ENCODE measurements at places on chromosomes 7 and 10.

DNA sequence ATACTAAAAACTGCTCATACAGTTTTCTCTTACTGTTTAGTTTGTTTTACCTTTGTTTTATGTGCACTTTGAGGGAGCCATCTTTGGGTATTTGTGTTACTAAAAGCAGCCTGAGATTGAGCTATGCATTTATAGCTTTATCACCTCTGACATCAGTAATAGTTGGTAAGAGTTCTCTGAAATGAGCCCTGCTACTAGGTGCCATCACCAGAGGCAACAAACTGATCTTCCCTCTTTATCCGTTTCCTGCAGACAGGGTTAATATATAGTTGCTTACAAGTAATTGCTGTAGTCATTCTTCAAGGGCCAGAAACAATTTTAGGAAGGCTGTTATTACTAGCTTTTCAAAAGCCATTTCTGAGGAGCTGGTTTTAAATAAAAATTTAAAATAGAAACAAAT is 49.1 kb downstream of the KIF20B start:
- DNase-seq: no peak

- no peak for DNase-seq
These were observed 145.1 kb downstream of the PLXDC2 start for GRCh38 chr10:19961076-19962053.

DNA sequence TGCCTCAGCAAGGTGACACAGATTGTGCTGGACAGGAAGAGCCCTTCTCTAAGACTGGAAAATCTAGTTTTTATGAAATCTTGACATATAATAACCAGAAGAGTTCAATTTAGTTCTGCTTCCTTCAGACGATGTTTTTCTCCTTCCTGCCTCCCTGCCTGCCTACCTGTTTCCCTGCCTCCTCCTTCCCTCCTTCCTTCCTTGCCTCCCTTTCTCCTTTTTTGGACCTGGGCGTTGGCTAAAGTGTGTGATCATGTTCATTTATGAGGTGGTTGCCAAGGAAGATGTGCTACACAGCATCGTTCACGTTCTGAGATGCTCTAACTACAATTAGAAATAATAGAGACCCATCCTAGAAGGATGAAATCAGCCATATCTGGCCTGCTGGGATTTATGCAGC is 224.6 kb downstream of the PHTF2 start:
- no peak for DNase-seq

- peak; percentile 92 for DNase-seq
These were observed 439 bp upstream of the EMX2 start for GRCh38 chr10:117541909-117542705.

GRCh38 chr10:16612115-16612980 is 90.7 kb upstream of the C1QL3 start:
- DNase-seq: no peak

GRCh38 chr7:102875700-102876295 is 37.0 kb upstream of the LRRC17 start:
- DNase-seq: no peak

- no peak for DNase-seq
These were observed 5.4 kb downstream of the CPVL start for GRCh38 chr7:29140873-29141468.

- DNase-seq: no peak
These were observed 287.0 kb downstream of the ZEB1 start for GRCh38 chr10:31605861-31606525.

GRCh38 chr10:117454502-117454901 is 79.3 kb upstream of the PDZD8 start:
- no peak for DNase-seq
